ENCODE measurements at places on chromosomes 13 and 19.

DNA sequence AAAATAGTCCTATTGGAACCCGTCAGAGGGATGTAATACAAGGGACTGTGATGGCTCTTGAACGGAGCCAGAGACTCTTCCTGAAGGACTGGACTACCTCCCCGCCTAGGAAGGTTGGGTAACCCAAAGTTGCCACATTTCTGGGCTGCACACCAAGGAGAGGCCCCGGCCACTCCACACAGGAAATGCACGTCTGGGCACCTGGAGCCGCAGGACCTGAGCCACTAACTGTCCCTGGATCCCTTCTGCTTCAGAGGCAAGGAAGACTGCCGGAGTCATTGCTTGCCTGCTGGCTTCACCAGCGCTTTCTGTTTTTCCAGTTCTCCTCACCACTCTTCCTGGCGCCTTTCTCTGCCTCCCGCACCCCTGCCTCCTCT, 1.2 kb upstream of the FLT1 start:
- DNase-seq, result no peak

GRCh38 chr13:91145571-91146205, 201.8 kb upstream of the MIR17HG start:
- DNase-seq, result no peak

DNA sequence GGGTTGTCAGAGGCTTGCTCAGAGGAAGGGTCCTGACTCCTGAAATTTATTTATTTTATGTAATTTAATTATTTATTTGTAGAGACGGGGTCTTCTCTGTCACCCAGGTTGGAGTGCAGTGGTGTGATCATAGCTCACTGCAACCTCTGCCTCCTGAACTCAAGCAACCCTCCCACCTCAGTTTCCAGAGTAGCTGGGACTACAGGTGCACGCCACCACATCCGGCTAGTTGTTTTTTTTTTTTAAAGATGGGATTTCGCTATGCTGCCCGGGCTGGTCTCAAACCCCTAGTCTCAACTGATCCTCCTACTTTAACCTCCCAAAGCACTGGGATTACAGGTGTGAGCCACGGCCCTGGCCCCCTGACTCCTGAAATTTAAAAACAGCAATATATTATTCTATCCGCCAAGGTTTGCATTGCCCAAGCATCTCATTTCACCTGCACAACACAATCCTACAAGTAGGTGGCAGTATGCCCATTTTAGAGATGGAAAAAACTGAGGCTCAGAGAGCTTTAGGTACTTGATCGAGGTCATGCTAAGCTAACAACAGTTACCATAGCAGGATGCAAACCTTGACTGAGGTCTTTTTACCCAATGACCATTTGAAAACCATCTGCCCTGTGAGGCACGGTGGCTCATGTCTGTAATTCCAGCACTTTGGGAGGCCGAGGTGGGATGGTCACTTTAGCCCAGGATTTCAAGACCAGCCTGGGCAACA, 18.1 kb downstream of the ARHGEF18 start:
- no peak for DNase-seq

DNA sequence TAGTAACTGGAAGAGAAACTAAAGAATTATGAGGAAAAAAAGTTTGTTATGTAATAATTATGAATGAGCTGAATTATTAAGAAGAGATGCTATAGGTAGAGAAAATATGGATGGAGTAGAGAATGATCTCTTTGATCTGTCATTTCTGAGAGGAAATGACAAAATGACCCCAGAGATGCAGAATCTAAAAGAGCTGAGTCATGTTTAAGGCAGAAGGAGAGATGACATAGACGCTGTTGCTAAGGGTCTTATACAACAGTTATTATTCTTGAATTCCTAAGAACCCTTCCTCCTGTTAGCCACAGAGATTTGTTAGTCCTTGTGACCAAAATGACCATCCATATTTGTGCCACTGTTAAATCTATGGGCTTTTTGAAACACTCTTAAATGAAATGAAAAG, 58.3 kb upstream of the FREM2 start:
- DNase-seq, result no peak

GRCh38 chr19:30028118-30028991, 86.3 kb downstream of the URI1 start:
- no peak for DNase-seq

DNA sequence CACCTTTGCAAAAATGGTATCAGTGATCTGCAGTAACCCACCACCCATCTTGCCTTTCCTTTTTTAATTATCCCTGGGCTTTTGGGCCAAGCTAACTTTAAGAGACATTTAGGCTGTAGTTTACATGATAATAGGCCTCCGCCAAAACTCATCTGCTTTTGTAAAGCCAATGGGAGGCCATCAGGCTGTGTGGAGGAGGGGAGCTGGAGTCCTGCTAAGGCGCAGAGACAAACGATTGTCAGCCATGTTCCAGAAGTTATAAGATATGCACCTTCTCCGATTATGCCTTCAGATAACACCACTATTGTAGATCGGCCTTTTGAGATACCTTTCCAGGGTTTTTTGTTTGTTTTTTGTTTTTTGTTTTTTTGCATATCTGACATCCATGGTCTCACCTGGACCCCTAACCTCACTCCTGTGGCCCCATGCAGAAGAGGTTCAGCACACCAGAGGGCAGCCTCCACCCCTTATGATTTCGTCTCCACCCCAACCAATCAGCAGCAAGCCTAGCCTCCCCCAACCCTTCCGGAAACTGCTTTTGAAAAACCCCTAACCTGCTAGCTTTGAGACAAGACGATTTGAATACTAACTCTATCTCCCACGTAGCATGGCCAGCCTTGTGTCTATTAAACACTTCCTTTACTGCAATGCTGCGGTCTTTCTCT, 113.9 kb upstream of the UBL3 start:
- no peak for DNase-seq

- DNase-seq, result peak; percentile 20
Observed at GRCh38 chr19:46478356-46478986, 7.1 kb upstream of the PNMA8A start.

GRCh38 chr19:46786236-46787039, 2.0 kb downstream of the SLC1A5 start:
- peak; percentile 27 for DNase-seq

DNA sequence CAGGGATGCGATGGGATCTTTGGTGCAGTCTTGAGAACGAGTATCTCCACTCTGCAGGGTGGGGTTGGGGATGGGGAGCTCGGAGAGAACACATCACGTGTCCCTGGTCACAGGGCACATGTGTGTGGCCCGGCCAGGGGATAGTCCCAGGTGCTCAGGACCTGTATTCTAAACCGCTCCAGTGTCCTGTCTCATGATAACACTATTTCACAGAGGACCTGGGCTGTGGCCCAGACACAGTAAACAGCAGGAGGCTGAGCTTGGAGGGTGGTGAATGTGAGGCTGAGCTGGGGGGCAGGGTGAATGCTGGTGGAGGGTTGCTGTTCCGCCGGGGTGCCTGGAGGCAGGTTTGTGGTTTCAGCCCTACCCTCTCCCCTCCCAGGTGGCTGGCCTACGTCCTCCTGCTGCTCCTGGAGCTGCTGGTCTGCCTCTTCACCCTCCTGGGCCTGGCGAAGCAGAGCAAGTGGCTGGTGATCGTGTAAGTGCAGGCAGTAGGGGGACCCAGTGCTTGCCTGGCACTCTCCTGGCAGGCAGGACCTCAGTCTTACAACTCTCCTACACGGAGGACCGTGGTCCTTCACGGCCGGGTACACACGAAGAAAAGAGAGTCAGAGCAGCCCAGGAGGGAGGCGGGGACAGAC, 11.1 kb downstream of the TTYH1 start:
- no peak for DNase-seq

DNA sequence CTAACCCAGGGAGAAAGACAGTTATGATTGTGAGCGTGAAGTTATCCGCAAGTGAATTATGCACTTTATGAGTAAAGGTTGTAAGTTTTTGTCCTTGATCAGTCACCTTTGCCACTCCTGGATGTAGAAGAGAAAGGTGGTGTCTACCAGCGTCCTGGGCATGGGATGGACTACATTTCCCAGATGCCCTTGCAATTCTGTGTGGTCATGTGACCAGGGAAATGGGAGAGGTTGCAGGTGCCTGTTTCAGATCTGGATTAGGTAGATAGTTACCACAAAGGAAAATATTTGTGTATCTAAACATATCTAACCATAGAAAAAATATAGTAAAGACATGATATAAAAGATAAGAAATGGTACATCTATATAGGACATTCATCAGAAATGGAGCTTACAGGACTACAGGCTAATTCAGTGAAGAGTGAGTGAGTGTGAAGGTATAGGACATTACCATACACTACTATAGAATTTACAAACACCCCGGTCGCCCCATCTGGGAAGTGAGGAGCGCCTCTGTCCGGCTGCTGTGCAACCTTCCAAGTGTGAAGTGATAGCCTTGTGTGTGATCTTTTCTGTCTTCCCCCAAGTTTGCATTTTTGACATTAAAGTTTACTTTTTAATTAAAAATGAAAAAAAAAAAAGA, 51.6 kb upstream of the CACNA1A start:
- DNase-seq, result peak; percentile 41

GRCh38 chr13:114259974-114260373, 21.4 kb upstream of the UPF3A start:
- peak; percentile 78 for DNase-seq

GRCh38 chr13:63942372-63942771, 2526.7 kb upstream of the PCDH20 start:
- DNase-seq, result no peak

GRCh38 chr19:6608940-6609339, 18.0 kb upstream of the CD70 start:
- no peak for DNase-seq

DNA sequence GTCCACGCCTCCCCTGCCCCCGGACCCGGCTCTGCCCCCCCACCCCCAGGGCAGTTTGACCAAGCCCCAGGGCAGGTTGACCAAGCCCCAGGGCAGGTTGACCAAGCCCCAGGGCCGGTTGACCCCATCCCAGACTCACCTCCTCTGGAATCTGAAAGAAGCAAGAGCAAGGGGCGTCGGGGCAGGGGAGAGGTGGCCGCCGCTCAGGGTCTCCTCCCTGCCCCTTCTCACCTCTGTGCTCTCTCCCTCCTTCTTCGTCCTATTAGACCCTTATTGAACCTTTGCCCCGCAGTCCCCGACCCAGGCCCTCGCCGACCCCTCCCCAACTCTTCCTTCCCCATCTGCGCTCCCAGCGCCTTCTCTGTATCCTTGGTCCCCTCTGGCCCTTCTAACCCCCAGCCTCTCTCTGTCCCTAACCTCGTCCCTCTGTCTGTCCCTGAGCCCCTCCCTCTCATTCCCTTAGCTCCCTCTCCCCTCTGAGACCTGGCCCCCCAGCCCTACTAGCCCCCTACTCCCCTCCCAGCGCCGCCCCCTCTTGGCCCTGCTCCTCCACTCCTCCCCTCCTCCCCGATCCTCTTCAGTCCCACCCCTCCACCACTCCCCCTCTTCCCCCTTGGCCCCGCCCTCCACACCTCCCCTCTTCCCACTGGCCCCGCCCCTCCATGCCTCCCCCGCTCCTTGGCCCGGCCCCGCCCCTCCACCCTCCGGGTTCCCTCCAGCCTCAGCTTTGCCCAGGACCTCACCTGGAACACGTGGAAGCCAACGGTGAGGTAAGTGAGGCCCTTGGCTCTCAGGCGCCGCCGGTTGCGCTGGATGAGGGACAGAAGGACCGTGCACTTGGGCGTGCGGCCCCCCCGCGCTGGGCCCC, 7.6 kb downstream of the CAPN12 start:
- DNase-seq, result no peak

DNA sequence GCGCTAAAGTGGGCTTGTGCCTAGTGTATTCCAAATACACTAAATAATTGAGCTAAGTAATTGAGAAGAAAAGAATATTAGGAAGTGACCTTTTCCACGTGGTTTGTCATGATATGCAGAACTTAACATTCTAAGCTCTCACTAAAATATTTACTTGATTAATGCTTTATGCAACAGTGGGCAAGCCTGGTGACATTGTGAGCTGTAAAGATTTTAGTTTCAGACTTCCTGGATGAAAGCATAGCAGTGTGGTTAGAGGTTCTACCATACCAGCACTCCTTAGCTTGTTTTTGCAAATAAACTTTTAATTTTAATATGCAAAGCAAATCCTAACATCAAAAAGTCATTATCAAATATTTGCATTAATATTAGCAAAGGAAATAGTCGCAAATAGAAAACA, 1065.1 kb upstream of the SPRY2 start:
- no peak for DNase-seq
